T follicular helper cell (primary cell): ENCODE measurements at places on chromosomes 1 and 21.

DNA sequence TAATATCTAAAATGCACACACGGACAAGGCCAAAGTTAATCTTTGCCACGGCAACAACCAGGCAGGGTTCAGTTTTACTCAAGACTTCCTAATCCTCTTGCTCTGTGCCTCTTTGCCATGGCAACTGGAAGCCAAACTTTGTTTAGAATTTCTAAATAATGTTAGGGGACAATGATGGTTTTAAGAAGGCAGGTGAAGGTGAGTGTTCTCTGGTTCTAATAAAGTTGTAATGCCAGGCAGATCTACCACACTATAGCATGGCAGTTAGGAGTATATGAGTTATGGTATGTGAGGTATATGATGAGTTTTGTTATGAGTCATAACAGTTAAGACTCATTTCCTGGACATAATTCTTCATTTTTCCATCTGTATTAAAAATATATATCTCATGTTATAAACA lies 2.7 kb downstream of the PTPRC start:
- DNase-seq: no peak

DNA sequence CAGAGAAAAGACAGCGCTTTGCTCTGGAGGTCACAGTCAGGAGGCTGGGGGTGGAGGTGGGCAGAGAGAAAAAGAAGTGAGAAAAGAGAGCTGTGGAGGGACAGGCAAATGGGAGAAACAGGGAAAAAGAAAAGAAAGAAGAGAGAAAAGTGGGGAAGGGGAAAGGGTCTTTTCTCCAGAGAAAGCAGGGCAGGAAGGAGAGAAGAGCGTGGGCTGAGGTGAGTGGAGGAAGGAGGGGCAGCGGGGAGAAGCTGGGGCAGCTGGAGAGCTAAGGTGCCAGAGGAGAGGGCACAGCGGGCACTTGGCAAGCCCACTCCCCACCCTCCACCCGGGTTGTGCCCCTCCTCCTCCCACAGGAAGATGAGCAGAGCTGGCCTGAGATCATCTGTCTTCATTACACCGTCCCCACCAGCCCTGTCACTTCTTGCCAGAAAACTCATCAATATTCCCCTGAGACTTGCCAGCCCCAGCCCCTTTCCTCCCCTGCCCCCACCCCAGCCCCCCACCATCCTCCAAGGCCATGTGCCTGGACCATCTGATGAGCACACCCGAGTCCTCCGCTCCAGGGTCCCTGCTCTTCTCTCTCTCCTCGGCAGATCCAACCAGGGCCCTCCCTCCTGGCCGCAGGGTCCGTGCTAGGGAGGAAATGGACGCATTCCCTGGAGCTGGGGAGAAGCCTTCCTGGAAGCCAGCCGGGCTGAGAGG lies 17.0 kb upstream of the BLACAT1 start:
- DNase-seq: no peak

DNA sequence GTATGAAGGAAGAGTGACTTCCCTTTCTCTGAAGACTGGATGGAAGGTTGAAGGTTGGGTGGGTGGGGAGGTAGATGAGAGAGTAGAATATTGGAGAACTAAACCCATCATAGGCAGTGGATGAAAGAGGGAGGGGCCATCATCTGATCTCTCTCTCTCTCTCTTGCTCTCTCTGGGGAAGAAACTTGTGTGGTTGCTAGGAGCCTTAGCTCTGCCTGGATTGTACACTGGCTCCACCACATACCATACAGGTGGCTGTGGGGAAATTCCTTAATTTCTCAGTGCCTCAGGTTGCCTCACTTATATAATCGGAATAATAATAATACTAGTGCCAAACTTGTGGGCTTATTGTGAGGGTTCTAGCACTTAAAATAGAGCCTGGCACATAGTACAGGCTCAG lies 9.5 kb downstream of the XCL1 start:
- DNase-seq: no peak

- no peak for DNase-seq
Measured at GRCh38 chr1:109659997-109660690, 4.2 kb downstream of the GSTM4 start.

GRCh38 chr1:15833842-15834405 lies 13.6 kb upstream of the SPEN start:
- no peak for DNase-seq

DNA sequence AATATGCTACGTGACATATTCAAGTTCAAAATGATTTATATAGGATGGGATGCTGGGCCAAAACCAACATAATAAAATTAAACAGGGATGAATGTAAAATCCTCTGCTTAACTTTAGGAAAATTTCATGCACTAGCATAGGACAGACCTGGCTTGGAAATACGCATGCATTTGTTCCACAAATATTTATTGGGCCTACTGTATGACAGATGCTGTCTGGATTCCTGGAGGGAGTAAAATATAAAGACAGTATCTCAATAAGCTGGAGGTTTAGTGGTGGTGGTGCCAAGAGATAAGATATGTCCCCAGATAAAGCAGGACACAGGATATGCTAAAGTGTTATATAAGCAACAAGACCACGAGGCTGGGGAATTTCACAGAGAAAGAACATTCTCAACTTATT lies 15.1 kb downstream of the RCSD1 start:
- no peak for DNase-seq

DNA sequence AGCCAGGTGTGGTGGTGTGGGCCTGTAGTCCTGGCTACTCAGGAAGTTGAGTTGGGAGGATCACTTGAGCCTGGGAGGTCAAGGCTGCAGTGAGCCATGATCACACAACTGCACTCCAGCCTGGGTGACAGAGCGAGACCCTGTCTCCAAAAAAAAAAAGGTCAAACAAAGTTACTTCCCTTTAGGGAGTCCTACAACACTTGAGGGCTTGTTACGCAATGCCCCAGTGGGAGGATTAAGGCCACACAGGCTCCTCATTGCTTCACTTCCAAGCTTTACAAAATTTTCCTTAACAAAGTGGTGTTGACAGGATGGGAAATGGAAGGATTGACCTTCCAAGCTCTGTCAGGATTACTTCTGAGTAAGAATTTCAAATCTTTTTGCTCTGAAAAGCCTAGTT lies 6.2 kb upstream of the EXTL1 start:
- DNase-seq: no peak

DNA sequence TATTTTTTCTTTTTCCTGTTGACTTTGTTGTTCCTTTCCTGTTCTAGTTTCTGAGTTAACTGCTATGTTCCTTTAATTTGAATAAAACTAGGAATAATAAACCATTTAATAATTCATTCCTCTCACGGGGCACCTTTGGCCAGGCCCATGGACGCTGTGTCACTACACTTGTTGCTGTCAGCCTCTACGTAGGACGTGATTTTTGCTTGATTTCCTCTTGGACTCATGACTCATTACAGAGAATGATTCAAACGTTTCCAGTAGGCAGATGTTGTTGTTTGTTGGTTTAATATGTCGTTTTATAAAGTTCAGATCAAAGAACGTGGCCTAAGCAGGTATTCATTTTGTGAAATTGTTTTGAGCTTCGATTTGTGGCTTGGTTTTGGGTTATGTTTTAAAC lies 9.1 kb upstream of the SLC19A1 start:
- DNase-seq: no peak

DNA sequence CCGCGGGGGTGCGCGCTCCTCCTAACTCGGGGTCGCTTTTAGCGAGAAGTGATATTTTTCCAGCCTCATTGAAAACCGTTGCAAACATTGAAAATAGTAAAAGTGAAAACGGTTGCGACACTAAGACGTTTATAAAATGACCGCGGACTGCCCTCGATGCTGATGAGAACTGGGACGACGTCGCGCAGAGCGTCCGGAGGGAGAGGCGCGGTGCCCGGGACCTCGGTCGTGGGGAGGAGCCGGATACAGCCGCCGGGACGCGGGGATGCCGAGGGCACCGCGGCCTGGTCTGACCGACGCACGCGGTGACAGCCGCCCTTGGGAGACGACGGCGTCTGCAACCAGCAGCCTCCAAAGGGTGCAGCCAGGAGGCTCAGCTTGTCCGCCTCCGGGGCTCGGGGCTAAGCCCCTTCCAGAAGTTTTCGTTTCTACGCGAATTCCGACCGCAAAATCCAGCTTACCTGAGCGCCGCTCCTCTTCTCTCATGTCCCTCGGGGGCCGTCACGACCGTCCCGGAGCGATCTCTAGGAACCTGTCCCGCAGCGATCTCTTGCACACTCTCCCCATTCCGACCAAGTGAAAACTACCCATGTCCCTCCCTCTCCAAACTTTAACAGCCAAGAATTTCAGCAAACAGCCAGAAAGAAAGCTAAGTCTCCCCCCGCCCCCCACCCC lies 144.4 kb upstream of the ETS2 start:
- no peak for DNase-seq

GRCh38 chr1:247330548-247331171 lies 1.0 kb downstream of the ZNF496 start:
- no peak for DNase-seq

- no peak for DNase-seq
Measured at GRCh38 chr1:200681231-200681630, 11.5 kb upstream of the DDX59 start.

DNA sequence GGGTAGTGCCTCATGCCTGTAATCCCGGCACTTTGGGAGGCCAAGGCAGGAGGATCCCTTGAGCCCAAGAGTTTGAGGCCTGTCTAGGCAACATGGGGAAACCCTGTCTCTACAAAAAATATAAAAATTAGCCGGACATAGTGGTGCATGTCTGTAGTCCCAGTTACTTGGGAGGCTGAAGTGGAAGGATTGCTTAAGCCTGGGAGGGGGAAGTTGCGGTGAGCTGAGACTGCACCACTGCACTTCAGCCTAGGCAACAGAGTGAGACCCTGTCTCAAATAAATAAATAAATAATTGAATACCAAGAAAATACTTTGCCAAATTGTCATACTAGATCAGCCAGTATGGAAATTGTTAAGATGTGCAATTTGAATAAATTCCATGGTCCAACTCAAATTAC lies 5.9 kb upstream of the RBBP5 start:
- DNase-seq: no peak

GRCh38 chr21:43349644-43350043 lies 77.3 kb downstream of the SIK1 start:
- no peak for DNase-seq

DNA sequence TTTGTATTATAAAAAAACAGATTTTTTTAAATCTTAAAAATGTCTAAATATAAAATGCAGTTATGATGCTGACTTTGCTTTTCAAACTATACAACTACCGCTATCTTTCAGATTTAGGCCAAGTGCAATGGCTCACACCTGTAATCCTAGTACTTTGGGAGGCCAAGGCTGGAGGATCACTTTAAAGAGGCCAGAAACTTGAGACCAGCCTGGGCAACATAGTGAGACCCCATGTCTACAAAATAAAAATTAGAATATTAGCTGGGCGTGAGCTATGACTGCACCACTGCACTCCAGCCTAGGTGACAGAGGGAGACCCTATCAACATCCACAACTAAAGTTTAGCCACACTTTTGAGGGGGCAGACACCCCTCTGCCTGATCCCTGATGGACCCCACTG lies 20.3 kb downstream of the ZBTB17 start:
- DNase-seq: no peak

- DNase-seq: no peak
Measured at GRCh38 chr21:34715985-34716596, 47.3 kb downstream of the CLIC6 start.

DNA sequence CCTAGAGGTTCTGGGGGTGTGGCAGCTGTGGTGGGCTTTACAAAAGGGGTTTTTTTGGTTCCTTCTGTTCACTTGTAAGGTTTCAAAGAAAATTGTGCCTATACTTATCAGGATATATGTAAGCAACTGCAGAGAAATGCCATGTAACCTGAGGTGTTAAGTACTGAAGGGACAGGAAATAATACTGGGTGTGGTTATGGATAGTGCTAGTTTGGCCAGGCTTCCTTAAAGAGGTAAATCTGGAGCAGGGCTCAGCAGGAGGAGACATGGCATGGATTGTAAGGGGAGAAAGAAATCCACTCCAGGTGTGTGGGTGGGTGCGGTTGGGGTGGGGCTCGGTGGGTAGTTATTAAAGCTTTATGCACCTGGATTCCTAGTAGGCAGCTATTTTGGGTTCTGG lies 28.3 kb downstream of the KIRREL1 start:
- no peak for DNase-seq

DNA sequence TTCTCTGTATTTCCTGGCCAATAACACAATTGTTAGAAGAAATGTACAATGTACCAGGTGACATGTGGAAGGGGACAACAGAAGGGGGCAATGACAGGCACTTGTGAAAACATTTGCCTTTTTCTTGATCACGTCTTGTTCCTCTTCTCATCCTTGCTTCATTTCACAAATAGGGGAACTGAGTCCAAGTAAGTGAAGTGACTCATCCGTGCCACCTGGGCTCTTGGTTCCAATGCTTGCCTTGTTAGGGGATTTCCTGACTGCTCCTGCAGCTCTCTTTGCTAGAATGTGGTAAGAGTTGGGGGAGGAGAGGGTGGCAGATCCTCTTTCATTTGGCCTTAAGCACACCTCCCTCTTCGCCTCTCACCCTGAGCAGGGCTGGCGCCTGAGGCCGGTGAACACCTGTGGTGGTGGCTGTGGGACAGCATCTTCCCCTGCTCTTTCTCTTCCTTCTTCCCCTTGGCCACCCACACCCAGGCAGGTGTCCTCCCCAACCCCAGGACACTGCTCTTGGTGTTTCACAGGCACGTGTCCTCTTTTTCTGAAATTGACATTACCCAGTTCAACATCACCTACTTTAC lies 2.2 kb upstream of the RHEX start:
- peak; percentile 9 for DNase-seq

DNA sequence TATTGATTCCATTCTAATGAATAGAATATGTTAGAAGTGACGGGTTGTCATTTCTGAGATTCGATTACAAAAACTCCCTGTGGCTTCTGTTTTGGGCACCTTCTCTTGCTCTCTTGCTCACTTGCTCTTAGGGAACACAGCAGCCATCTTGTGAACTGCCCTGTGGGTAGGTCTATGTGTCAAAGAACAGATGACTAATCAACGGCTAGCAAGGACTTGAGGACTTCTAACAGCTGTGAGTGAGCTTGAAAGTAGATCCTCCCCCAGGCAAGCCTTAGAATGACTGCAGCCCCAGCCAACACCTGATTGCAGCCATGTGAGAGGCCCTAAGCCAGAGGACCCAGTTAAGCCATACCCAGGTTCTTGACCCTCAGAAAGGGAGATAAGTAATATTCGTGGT lies 49.3 kb downstream of the AZIN2 start:
- no peak for DNase-seq

- DNase-seq: no peak
Measured at GRCh38 chr1:247218121-247218651, 37.7 kb upstream of the VN1R5 start.

GRCh38 chr1:25445993-25446538 lies 15.4 kb downstream of the MACO1 start:
- DNase-seq: no peak

- no peak for DNase-seq
Measured at GRCh38 chr1:5616366-5617178, 375.7 kb downstream of the NPHP4 start.
